ENCODE measurements at places on chromosomes 11 and 22.

DNA sequence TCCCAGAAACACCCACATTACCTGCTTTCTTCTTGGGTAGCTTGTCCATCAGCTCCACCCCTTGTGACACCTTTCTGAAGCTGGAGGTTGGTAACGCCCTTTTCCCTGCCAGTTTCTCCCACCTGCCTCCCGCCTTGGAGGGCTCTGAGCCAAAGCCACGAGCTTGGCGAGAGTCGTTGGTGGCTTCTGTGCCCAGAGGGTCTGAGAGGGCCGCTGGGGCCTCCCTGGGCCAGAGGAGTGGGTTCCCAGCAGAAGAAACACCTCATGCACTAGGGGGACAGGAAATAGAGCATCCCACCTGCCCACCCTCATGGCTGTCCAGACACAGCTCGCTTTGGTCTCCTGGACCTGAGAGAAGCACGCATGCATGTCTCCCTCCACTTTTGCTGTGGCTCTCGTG is 37.9 kb downstream of the B3GAT1 start:
- DNase-seq = no peak

- no peak for DNase-seq
Measured at GRCh38 chr11:64291262-64291751, at the start of gene KCNK4. Gene KCNK4, plus strand, starts transcription at chr11:64291302. Its CDS starts 1,717 bp downstream, at chr11:64293019.

DNA sequence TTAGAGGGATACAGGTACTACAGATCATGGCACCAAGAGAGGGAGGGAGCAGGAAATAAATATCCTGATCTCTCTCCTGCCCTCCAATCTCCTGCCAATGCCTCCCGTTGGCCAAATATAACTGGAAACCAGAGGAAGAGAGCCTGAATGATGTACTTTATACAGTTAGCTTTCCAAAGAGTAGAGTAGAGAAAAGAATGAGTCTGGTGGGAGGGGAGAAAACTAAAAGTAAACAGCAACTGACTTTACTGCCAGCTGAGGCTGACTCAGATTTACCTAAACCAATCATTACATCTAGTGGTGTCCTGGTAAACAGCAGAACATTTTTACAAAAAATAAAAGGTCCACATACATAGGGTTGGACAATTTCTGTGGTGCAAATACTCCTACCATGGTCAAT is 5.1 kb downstream of the MPZL3 start:
- no peak for DNase-seq

- no peak for DNase-seq
Measured at GRCh38 chr11:90656171-90656570, 433.3 kb upstream of the CHORDC1 start.

GRCh38 chr22:46908641-46909107 is 146.2 kb downstream of the TBC1D22A start:
- no peak for DNase-seq

GRCh38 chr11:124801636-124802312 is 1.6 kb upstream of the MSANTD2 start:
- DNase-seq = peak; percentile 29

DNA sequence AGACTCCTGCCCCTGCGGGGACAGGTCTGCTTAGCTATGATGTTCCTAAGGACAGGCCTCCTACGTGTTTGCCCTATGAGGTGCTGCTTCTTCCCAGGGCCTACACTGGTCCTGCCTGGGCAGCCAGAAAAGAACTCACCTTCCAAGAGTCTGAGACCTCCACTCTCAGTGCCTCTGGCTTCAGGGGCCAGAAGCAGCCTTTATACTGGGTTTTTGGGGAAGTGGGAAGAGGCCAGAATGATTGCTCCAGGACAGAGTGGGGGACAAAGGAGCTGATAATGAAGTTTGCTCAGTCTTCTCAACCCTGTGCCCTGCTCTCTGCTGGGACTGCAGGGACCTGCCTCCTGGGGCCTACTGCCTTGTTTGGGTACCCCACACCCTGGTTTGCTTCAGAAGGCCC is at the start of gene PRG3:
Gene PRG3 (minus strand): TSS at position 176 of the 400 bp plus-strand sequence. CDS start 442 bp downstream, outside the sequence.
- no peak for DNase-seq

DNA sequence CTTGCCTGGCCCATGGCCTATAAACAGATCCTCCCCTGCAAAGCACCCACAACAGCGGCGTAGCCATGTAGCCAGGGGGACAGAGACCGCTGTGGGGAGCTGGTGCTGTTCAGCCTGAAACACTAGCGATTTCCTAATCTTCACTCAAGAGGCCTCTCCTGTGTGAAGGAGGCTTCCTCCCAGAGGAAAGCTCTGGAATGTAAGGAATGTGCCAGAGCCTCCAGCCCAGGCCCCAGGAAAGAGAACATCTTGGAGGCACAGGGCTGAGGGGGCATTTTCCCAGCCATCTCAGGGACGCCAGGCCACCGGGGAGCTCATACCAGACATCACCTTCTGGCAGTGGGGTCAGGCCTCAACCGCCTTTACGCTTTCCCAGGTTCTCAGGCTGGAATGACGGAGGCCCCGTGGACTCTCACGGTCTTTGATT is 24.0 kb downstream of the MIAT start:
- DNase-seq = peak; percentile 76
